ENCODE measurements at places on chromosomes 2 and 18. TPM values are rescaled to one million over a fixed set of nuclear protein-coding genes. Genes with fewer than 3 reads are reported as not detected.

PRKCE gene
- total RNA-seq: 11.8 TPM

AGAP1 gene
- total RNA-seq: 21.1 TPM

NOSTRIN gene
- 30.0 TPM for total RNA-seq

TP53I3 gene
- total RNA-seq: 31.9 TPM

GKN2 gene
- total RNA-seq: not detected

STPG4 gene
- 2.9 TPM for total RNA-seq

SAG gene
- not detected for total RNA-seq

OXER1 gene
- total RNA-seq: 1.2 TPM

POTEC gene
- not detected for total RNA-seq

UGT1A3 gene
- not detected for total RNA-seq

SCYGR4 gene
- not detected for total RNA-seq

DNA sequence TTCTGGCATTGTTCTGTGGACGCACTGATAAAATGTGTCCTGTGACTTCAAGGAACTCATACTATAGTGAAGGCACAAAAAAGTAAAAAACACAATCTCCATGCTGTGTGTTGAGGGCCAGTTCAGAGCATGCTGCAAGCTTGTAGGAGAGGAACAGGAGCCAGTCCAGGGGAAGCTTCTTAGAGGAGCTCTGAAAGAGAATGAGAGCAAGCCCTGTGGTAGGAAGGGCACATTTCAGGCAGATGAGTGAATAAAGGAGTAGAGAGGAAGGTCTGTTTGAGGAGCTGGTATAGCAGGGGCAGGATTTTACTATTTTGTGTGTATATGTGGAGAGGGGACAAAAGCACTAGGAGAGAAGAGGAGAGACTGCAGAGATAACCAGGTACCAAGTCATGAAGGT is 478.3 kb downstream of the ZEB2 start:
- H3K36me3 ChIP-seq: no peaks in the 10 kb centered on the region
- H3K4me3 ChIP-seq: no peak overlapping the region
- no peak overlapping the region for H3K27ac ChIP-seq
- no peak for DNase-seq

DNA sequence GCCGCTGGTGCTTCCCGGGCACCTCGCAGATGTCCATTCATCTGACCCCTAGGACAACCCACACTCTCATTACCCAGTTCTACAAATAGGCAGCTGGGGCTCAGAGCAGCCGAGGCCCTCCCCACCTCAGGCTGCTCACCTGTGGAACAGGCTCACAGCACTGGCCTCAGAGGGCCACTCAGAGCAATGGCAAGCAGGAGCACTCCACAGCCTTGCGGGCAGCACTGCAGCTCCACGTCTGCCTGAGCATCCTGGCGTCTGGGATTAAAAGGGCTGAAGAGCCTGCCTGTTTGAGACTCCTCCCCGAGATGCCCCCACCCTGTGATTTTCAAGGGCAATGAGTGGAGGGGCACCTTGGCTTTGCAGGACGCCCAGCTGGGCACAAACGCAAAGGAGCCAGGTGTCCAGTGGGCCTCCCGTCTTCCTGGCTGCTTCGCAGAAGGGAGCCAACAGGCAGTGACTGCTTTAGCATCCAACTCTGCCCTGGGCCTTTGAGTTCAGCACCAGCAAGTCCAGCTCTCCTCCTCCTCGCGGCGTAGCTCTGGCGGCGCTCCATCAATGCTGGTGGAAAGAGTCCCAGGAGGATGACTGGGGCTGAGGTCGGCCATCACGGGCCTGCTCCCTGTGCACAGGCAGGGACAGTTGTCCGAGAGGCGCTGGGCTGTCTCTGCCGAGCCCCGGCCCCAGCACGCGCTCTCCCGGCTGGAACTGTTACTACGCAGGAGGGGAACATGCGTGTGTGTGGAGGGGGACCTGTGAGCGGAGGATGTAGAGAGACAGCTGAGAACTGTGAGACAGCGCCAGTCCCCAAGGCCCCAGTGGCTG is 297.2 kb downstream of the NDUFA10 start:
- H3K36me3 ChIP-seq: no peaks in the 10 kb centered on the region
- H3K27me3 ChIP-seq: no peaks in the 10 kb centered on the region
- no peak overlapping the region for H3K4me3 ChIP-seq
- H3K27ac ChIP-seq: no peak overlapping the region
- H3K4me1 ChIP-seq: no peaks in the 10 kb centered on the region
- no peak for DNase-seq

GRCh38 chr2:39780825-39781600 is 2.0 kb upstream of the THUMPD2 start:
- no peaks in the 10 kb centered on the region for H3K36me3 ChIP-seq
- H3K4me3 ChIP-seq: peak overlapping the region; percentile 13
- H3K4me1 ChIP-seq: peaks cover 19% of the 10 kb centered on the region

- no peak overlapping the region for H3K27ac ChIP-seq
- no peak for DNase-seq
- H3K27me3 ChIP-seq: no peaks in the 10 kb centered on the region
- H3K4me1 ChIP-seq: no peaks in the 10 kb centered on the region
Observed at GRCh38 chr2:225763711-225764110, 364.2 kb downstream of the NYAP2 start.

DNA sequence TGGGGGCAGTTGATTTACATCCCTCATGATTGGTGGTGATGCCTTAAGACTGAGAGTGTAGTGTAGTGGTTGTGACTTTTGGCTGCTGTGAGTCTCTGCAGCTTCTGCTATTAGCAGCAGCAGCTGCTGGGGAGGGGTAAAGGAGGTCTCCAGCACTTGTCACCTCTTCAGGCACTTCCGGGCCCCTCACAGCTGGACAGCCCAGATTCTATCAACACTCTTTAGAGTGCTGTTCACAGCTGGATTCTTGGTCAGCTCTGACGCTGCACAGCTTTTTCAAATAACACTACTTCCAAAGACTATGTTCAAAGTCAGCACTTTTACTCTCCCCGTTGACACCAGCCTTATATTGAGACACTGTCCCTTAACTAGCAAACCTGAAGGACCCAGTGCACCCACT is 396.0 kb downstream of the MEIS1 start:
- H3K27ac ChIP-seq: no peak overlapping the region
- no peak for DNase-seq
- no peaks in the 10 kb centered on the region for H3K36me3 ChIP-seq
- no peak overlapping the region for H3K4me3 ChIP-seq
- H3K27me3 ChIP-seq: no peaks in the 10 kb centered on the region

DNA sequence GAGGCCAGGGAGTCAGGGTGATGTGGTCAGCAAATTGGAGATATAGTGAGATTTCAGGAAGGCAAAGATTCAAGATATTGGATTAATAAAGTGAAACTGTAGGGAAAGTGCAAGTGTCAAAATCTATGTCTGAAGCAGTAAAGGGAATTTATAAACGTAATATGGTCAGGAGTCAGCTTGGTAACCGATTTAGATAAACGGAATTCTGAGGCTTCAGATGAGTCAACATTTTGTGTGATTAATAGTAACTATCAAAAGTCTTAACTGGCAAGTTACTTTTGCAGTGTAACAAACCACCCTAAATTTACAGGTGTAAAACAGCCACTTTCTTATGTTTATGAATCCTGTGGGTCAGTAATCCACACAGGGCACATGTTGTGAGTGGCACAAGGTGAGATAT is 10.9 kb downstream of the MTX2 start:
- H3K4me1 ChIP-seq: no peaks in the 10 kb centered on the region
- H3K27ac ChIP-seq: no peak overlapping the region
- DNase-seq: no peak
- H3K27me3 ChIP-seq: no peaks in the 10 kb centered on the region
- no peaks in the 10 kb centered on the region for H3K36me3 ChIP-seq

- no peaks in the 10 kb centered on the region for H3K36me3 ChIP-seq
- peaks cover 14% of the 10 kb centered on the region for H3K4me1 ChIP-seq
- DNase-seq: no peak
- no peaks in the 10 kb centered on the region for H3K27me3 ChIP-seq
Observed at GRCh38 chr2:235597081-235597615, 103.3 kb downstream of the AGAP1 start.

DNA sequence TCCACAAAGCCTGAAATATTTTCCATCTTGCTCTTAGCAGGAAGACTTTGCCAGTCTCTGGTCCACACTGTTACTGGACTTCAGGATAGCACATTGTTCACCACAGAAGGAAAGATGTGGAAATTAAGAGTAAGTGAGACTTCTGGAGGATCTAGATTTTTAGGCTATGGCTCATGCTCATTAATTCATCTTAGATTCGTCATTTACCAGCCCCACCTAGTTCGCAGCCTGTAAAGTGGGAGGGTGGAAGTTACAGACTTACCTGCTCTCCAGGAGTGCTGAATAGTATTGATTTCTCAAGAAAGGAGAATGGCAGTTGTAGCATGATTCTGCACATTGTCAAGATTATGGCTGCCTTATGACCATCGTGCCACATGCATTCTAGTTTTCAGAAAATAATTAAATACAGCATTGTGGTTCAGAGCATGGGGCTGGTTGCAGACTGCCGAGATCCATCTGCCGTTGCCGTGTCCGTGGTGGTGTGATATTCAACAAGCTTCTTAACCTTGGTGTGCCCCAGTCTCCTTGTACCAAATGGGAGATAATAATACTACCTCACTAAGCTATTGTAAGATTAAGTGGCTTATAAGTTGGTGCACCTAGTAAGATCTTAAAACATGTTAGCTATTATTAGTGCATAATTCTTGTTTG is 56.8 kb downstream of the RNF144A start:
- DNase-seq: peak; percentile 44
- no peaks in the 10 kb centered on the region for H3K27me3 ChIP-seq
- no peak overlapping the region for H3K27ac ChIP-seq
- peaks cover 25% of the 10 kb centered on the region for H3K4me1 ChIP-seq
- no peak overlapping the region for H3K4me3 ChIP-seq

- no peaks in the 10 kb centered on the region for H3K4me1 ChIP-seq
- H3K4me3 ChIP-seq: no peak overlapping the region
- no peaks in the 10 kb centered on the region for H3K27me3 ChIP-seq
- no peak overlapping the region for H3K27ac ChIP-seq
- DNase-seq: no peak
Observed at GRCh38 chr2:56376699-56377665, 193.2 kb downstream of the CCDC85A start.

DNA sequence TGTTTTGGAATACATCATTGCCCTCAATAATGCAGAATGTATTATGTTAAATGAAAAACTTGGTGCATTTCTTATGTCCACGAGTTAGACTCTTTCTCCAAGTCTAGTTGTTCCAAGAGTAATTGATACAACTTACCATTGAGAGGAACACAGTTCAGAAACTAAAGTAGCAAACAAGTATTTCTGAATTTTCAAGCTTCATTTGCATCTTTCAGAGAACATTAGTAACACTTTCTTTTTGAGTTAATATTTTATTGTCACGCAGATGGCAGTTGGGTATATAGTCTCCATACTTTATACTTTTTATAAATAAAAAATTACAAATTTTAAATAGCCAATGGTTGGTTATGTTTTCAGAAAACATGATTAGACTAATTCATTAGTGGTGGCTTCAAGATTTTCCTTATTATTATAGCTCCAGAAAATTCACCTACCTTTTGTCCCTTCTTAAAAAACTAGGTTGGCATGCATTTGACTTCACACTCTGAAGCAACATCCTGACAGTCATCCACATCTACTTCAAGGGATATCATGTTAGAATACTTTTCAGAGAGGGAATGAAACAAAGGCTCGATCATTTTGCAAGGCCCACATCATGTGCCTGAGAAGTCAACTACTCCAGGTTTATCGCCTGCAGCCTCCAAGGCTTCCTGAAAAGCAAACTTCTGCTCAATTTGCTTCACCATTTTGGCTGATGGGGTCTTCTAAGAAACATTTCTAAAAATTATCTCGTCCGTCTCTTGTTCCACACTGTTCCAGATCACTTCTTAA is 29.9 kb downstream of the LYPD6B start:
- no peaks in the 10 kb centered on the region for H3K27me3 ChIP-seq
- H3K36me3 ChIP-seq: no peaks in the 10 kb centered on the region
- H3K4me1 ChIP-seq: peaks cover 11% of the 10 kb centered on the region

GRCh38 chr2:166373105-166373504 is 2.6 kb downstream of the SCN9A start:
- H3K36me3 ChIP-seq: no peaks in the 10 kb centered on the region
- no peak for DNase-seq
- no peak overlapping the region for H3K4me3 ChIP-seq

DNA sequence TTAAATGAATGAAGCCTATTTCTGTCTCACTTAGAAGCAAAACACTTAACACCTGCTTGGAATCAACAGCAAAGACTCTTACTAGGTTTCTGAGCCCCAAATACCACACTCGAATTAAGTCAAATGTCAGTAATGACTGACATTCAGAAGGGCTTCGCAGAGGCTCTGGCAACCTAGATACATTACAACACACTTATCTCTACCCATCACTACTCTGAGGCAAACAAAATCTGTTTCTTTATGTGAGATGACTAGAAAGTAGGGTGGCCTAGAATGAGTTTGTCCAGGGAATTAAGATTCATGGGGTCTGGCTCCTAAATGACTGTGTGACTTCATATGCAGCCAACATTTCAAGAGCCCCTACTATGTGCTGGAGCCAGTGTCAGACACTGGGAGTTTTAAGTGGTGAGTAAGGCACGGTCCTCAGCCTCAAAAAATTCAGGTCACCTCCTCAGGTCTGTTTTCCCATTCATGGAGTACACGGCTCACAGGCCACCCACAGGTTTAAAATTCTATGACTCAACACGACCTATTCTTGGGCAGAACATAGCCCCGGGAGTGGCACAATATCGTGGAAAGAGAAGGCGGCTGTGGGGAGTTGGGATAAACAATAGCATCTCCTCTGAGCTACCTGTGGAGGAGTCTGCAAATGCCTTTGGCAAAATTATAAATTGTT is 150.3 kb upstream of the ZFP36L2 start:
- no peaks in the 10 kb centered on the region for H3K27me3 ChIP-seq
- H3K4me3 ChIP-seq: no peak overlapping the region
- no peak overlapping the region for H3K27ac ChIP-seq
- no peak for DNase-seq

Data from vagina (tissue), 2 donors.